ENCODE measurements at places on chromosomes 1 and 21. TPM values are rescaled to one million over a fixed set of nuclear protein-coding genes. Genes with fewer than 3 reads are reported as not detected.

DNA sequence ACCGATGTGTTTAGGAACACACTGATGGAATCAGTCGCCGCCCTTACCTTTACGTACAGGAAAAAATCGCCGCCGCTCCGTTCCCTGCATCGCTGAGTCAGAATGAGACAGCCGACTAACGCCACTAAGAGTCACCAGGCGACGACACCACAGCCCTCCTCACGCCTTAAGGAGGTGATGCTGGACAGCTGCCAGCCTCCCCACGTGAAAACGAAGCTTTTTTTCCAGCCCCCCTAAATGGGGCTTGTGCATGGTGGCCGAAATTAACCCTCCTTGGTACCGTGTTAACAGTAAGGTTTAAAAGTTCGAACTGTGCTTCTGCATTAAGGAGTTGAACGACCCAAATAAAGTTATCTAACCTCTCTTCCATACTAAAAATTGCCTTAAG, 511 bp downstream of the DNTTIP2 start:
- DNase-seq = peak; percentile 32

GRCh38 chr1:155175927-155176371, 2.3 kb downstream of the TRIM46 start:
- no peak for DNase-seq

GRCh38 chr1:235327559-235328270, at the start of gene ARID4B:
Gene ARID4B, minus strand, starts transcription at chr1:235328179. Its CDS starts 1,260 bp downstream, at chr1:235326919.
- peak; percentile 91 for DNase-seq

Gene S100B
- total RNA-seq = 2.3 TPM

Gene SLC45A1
- 7.2 TPM for total RNA-seq

Gene SLC45A3
- total RNA-seq = 4.2 TPM

Measured in ovary (tissue), 10 donors.